Endothelial cell (in vitro differentiated cells): ENCODE measurements at places on chromosomes 12 and 14. TPM values are rescaled to one million over a fixed set of nuclear protein-coding genes. Genes with fewer than 3 reads are reported as not detected.

DNA sequence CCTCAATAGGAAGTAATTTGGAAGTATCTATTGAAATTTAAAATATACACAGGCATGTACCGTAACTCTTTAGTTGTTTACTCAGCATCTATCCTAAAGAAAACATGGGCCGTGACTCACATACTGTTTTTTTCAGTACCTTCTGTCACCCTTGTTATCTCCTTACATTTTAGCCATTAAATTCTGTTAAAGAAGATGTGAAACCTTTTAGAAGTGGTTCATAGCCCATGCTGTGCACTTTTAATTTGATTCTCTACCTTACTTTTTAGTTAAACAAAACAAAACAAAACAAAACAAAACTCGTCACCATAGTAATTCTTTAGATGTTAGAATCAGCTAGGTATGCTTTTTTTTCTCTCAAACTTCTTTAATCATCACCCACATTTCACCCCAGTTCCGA lies 494.4 kb upstream of the RGS6 start:
- H3K36me3 ChIP-seq, result no peaks in the 10 kb centered on the region
- H3K4me1 ChIP-seq, result peaks cover 5% of the 10 kb centered on the region
- DNase-seq, result no peak
- H3K27ac ChIP-seq, result peak overlapping the region; percentile 10

- DNase-seq, result no peak
- peaks cover 3% of the 10 kb centered on the region for H3K4me1 ChIP-seq
- no peak overlapping the region for H3K27ac ChIP-seq
- no peaks in the 10 kb centered on the region for H3K36me3 ChIP-seq
- H3K4me3 ChIP-seq, result no peak overlapping the region
- H3K27me3 ChIP-seq, result no peaks in the 10 kb centered on the region
Measured at GRCh38 chr12:93361151-93361919, 16.4 kb upstream of the NUDT4 start.

NDUFB1 gene
- 117 TPM for total RNA-seq

RAB15 gene
- total RNA-seq, result 20.9 TPM

MIPOL1 gene
- total RNA-seq, result 12.1 TPM

C12orf50 gene
- total RNA-seq, result not detected

MYRFL gene
- total RNA-seq, result 0.69 TPM

DNA sequence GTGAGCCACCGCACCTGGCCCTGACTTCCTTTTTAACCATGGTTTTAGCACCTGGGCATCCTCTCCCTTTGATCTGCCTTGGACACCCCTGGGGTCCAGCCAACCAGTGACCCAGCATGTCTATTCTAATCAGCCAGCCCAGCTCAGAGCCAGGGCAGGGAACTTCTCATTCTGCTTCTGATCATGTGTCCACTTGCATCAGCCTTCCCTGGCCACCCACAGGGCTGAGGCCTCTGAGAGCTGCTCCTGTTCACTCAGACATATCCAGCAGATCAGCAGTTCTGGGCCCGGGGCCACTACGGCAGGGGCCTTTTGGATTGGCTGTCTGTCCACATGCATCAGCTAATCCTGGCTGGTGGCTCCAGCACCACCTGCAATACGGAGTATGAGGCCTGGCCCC lies 117.9 kb upstream of the MAP1LC3B2 start:
- H3K4me1 ChIP-seq, result no peaks in the 10 kb centered on the region
- no peak overlapping the region for H3K4me3 ChIP-seq
- H3K27me3 ChIP-seq, result peaks cover 4% of the 10 kb centered on the region
- no peak overlapping the region for H3K27ac ChIP-seq
- no peak for DNase-seq

DNA sequence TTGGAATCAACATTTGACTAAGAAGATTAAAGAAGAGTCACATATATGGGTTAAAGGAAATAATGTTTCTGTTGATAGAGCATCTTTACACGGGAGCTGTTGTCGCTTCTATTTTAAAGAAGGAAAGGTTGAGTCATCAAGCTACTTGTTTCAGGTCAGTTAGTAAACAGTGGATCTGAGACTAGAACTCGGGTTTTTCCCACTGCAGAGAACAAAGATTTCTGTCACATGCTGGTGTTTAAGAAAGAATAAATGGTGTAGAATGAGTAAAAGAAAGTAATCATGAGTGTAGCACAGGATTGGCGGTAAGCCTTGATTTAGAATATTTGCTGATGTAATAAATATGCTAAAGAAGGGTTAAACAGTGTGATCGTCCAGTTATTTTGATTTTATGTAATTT lies 455.5 kb downstream of the AEBP2 start:
- H3K27me3 ChIP-seq, result peaks cover 3% of the 10 kb centered on the region
- peaks cover 3% of the 10 kb centered on the region for H3K4me1 ChIP-seq
- H3K36me3 ChIP-seq, result no peaks in the 10 kb centered on the region
- H3K27ac ChIP-seq, result no peak overlapping the region
- no peak overlapping the region for H3K4me3 ChIP-seq

- peak overlapping the region; percentile 96 for H3K27ac ChIP-seq
- peak overlapping the region; percentile 97 for H3K4me3 ChIP-seq
- peaks cover 21% of the 10 kb centered on the region for H3K27me3 ChIP-seq
- peaks cover 47% of the 10 kb centered on the region for H3K36me3 ChIP-seq
- H3K4me1 ChIP-seq, result peaks cover 37% of the 10 kb centered on the region
- peak; percentile 57 for DNase-seq
Measured at GRCh38 chr12:46371718-46372543, 642 bp downstream of the SLC38A2 start.

GRCh38 chr12:18431771-18432170 lies 170.5 kb downstream of the PIK3C2G start:
- no peak for DNase-seq
- H3K36me3 ChIP-seq, result no peaks in the 10 kb centered on the region
- H3K27me3 ChIP-seq, result no peaks in the 10 kb centered on the region
- no peaks in the 10 kb centered on the region for H3K4me1 ChIP-seq
- no peak overlapping the region for H3K4me3 ChIP-seq

CMA1 gene
- total RNA-seq, result not detected

KLRC1 gene
- total RNA-seq, result not detected

- no peak for DNase-seq
- no peaks in the 10 kb centered on the region for H3K4me1 ChIP-seq
- no peaks in the 10 kb centered on the region for H3K36me3 ChIP-seq
- H3K4me3 ChIP-seq, result no peak overlapping the region
Measured at GRCh38 chr14:78358591-78358990, 188.4 kb downstream of the NRXN3 start.

PTGR2 gene
- total RNA-seq, result 3.6 TPM

DNA sequence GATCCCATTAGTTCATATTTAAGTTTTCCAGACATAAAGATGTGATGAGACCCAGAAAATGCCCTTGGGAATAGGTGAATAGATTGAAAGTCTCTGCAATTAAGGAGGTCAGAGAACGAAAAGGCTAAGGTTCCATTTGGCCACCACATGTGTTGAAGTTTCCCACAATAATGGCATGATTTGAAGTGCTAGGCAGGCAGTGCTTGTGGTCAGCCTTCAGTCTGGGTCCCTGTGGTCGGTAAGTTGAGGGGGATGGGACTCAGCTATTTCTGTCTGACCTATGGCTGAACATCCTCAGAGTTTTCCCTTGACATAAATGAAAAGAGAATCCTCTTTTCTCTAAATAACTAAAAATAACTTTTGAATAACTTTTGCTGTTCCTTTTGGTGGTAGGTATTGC lies 92.4 kb downstream of the PELI2 start:
- no peak overlapping the region for H3K27ac ChIP-seq
- H3K4me1 ChIP-seq, result peaks cover 22% of the 10 kb centered on the region
- peaks cover 4% of the 10 kb centered on the region for H3K36me3 ChIP-seq
- H3K4me3 ChIP-seq, result no peak overlapping the region
- H3K27me3 ChIP-seq, result peaks cover 4% of the 10 kb centered on the region

- no peak overlapping the region for H3K4me3 ChIP-seq
- no peak overlapping the region for H3K27ac ChIP-seq
- DNase-seq, result no peak
Measured at GRCh38 chr12:62379026-62379722, 87.5 kb upstream of the MON2 start.

DACT1 gene
- 2.0 TPM for total RNA-seq

SLC25A47 gene
- total RNA-seq, result not detected

IL26 gene
- total RNA-seq, result not detected
